ENCODE measurements at places on chromosomes 3 and 15.

- DNase-seq, result no peak
Measured at GRCh38 chr3:121852256-121852655, 17.2 kb downstream of the EAF2 start.

GRCh38 chr15:55897560-55898336 lies 95.7 kb downstream of the NEDD4 start:
- DNase-seq, result no peak

DNA sequence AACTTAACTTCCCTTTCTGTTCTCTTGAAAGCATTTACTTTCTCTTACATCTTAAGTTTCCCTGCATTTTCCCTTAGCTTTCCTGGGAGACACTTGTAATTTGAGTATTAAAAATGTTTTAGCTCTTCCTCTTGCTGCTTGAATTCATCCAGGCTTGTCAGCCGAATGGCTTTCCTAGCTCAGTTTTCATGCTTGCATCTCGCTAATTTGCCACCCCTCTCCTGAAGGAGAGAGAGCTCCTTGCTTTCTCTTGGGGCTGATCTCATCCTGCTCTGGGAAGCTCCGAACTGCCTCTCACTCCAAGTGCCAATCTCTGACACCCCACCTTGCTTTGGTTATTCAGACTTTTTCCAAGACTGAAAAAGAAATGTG lies 374.6 kb upstream of the TBL1XR1 start:
- DNase-seq, result no peak

DNA sequence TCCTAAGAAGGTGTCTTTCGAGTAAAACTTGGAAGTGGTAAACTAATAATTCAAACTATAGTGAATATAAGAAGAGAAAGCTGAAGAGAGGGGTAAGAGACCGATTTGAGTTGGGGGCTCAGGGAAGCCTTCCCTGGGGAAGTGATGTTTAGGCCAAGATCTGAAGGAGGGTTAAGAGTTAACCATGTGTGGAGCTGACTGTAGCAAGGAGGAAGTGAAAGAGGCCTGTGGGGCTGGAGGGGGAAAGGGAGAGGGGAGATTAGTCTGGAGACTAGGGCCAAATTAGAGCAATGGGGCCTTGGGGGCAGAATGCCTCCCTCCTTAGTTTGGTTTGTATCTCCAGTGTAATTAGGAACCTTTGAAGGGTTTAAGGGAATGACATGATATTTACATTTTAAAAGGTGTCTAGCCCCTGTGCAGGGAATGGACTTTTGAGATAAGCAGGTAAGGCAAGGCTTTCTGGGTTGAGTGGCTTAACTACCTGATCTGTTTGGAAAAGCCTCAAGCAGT lies 2.2 kb downstream of the ZNF592 start:
- no peak for DNase-seq

GRCh38 chr3:13768453-13768852 lies 111.4 kb downstream of the WNT7A start:
- DNase-seq, result no peak

GRCh38 chr3:10281951-10282350 lies 10.8 kb downstream of the GHRL start:
- DNase-seq, result no peak

DNA sequence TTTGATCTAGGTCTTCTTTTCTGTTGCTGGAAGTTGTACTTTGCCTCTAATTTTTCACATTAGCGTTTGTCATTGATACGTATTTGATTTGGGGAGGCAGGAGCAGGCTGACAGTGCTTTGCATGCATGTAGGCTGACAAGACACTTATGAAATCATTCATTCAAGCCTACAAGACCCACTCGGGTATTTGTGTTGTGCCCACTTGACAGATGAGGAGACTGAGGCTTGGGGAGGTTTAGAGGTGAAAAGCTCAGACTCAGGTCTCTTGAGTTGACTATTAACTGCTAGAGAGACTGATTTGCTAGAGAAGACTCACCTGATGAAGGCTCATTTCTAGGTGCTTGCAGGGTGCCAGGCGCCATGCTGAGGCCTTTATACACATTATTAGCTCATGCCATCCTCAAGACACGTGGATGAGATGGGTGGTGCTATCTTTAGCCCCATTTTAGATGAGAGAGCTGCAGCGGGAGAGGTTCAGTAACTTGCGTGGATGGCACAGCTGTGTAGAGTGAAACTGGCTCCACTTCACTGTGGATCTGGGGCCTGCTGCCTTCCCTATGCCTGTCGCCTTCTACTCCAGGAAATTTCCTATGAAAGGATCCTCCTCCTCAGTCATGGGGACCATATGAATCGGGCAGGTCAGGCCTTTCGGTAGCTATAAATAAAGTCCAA lies 192.7 kb downstream of the ITPR1 start:
- no peak for DNase-seq

GRCh38 chr3:33355611-33356010 lies 78.4 kb downstream of the FBXL2 start:
- DNase-seq, result no peak

GRCh38 chr3:20080956-20081554 lies 40.8 kb downstream of the KAT2B start:
- DNase-seq, result no peak

- no peak for DNase-seq
Measured at GRCh38 chr15:63573533-63573932, 23.7 kb upstream of the FBXL22 start.

- DNase-seq, result no peak
Measured at GRCh38 chr3:177787279-177788041, 590.2 kb upstream of the TBL1XR1 start.

GRCh38 chr3:151346292-151346691 lies 16.9 kb upstream of the P2RY13 start:
- no peak for DNase-seq

GRCh38 chr3:35946121-35946853 lies 307.0 kb downstream of the ARPP21 start:
- DNase-seq, result no peak

DNA sequence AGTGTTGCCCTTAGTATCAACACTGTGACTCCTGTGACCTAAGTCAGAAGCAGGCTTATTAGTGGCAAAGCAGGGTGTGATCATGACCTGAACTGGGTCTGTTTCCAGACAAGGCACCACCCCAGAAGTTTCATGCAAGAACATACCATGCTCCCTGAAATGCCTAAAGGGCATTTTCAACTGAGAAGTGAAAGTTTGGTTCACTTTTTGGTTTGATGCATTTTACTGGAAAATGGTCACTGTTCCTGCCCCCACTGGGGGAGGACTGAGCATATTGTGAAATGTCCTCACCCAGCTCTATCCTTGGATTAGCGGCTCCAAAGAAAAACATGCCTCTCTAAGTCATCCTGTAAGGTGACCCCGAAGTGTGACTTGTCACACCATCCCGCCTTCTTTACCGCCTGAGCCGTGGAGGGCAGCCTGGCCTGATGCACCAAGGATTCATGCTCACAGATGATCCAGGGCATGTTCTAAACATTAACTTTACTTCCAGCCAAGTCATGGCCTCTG lies 3.1 kb upstream of the FAM240A start:
- no peak for DNase-seq

- DNase-seq, result no peak
Measured at GRCh38 chr15:28933710-28934445, 48.1 kb downstream of the APBA2 start.

DNA sequence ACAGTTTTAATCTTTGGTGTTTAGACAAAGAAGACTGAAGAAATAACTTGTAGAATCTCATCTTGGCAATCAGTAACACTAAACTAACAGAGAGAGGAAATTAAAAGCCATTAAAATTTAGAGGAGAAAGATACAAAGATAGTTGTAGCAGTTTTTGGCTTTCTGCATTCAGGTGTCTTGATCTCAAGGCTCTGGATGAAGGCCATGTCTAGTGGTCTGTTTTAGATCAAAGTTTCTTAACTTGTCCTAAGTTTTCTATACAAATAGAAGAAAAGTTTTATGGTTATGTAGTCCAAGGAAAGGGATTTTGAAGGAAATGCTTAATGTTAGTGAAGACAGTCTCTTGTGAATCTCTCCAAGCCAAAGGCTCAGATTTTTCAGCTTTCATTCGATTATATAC lies 222.9 kb downstream of the BCHE start:
- DNase-seq, result no peak

DNA sequence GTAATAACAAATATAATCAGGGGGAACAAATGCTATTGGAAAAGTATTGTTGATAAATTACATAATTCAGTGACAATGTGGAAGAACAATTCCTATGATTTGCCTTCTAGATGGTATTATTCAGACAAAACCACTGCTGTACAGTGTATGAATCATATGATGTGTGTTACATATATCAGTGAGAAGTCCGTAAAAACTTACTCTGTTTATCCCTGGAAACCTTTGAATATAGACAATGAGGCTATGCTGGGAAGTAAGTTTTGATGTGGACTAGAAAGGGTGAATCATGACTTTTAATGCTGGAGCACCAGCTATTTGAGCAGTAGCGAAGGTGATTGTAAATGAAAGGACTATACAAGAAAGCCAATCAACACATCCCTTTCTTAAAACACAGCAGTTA lies 17.9 kb downstream of the C3orf38 start:
- DNase-seq, result no peak

- DNase-seq, result no peak
Measured at GRCh38 chr3:112002096-112002971, 3.6 kb downstream of the TAGLN3 start.

- no peak for DNase-seq
Measured at GRCh38 chr15:42139596-42139995, 16.8 kb downstream of the PLA2G4F start.

- DNase-seq, result peak; percentile 50
Measured at GRCh38 chr15:98900356-98900755, 107.2 kb downstream of the PGPEP1L start.

GRCh38 chr3:141952611-141953010 lies 76.2 kb downstream of the ATP1B3 start:
- DNase-seq, result no peak

DNA sequence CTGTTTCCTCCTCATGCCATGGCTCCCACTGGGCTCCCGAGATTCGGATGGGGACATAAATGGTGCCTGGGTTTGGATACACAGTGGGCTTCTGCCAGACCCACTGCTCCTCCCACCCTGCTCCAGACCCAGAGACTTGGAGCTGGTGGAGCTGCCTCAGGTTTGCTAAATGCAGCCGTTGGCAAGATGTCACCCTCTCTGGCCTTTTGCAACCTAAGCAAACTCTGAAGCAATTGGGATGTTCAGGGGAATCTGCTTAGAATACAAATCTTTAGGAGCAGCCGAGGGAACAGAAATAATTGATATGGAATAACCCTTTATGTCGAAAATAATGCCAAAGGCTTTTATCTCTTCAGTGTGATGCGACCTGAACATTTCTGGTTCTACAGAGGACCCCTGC lies 33.4 kb downstream of the PRICKLE2 start:
- no peak for DNase-seq

- no peak for DNase-seq
Measured at GRCh38 chr3:151869181-151869580, 4.3 kb upstream of the SUCNR1 start.

- DNase-seq, result no peak
Measured at GRCh38 chr15:45133561-45133920, 3.7 kb downstream of the DUOX1 start.

DNA sequence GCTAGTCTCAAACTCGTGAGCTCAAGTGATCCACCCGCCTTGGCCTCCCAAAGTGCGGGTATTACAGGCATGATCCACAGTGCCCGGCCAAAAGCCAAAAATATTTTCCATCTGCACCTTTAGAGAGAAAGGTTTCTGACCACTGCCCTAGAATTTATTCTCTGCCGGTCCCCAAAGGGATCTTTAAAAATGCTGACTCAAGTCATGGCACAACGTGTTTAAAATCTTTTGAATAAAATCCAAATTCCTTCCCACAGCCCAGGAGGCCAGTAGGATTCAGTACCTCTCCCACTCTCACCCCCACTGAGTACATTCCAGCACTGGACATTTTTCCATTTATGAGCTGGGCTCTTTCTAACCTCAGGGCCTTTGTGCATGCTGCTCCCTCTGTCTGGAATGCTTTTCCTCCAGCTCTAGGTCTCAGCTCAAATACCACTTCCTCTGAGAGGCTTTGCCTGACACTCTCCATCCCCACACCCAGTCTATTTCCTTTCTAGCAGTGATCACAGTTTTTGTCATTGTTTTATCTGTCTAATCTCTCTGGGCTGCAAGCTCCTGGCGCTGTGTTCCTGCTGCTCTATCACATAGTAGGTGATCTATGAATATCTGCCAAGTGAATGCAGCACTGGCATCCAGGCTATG lies 502.9 kb downstream of the SHQ1 start:
- DNase-seq, result peak; percentile 30

DNA sequence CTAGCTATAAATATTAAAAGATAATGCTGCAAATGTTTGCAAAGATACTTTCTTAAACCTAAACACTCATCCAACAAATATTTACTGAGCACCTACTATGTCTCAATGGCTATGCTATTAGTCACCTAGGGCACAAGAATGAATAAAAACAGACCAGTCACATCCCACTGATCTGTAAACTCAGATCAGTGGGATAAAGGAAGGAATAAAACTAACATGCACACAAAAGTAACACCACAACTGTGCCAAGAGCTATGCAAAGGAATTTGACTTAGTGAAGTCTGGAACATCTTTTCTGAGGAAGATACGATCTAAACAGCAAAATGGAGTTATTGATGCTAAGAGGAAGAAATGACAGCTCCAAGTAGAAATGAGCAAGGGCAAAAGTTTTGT lies 56.6 kb downstream of the CBLB start:
- peak; percentile 37 for DNase-seq

GRCh38 chr3:43207628-43208085 lies 78.7 kb upstream of the SNRK start:
- no peak for DNase-seq

DNA sequence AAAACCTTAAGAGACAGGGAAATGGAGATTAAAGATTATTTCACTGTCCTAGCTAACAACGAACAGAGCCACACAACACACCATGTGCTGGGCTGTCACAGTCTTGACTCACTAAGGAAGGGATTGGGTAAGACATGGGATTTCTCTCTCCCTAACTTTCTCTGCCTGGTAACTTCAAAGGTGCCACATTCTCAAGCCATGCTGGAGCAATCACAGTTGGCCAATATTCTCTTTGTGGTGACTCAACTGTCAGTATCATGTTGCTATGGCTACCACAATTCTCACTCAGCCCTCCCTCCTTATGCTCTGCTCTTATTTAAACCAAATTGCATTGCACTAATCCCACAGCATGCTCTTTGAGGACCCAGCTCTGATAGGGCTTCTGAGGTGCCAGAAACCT lies 74.0 kb downstream of the OXNAD1 start:
- DNase-seq, result peak; percentile 98

- no peak for DNase-seq
Measured at GRCh38 chr3:72615776-72616175, 232.5 kb downstream of the SHQ1 start.

- no peak for DNase-seq
Measured at GRCh38 chr15:90869140-90869541, 753 bp downstream of the FURIN start.

GRCh38 chr3:111802163-111802625 lies 56.9 kb upstream of the PHLDB2 start:
- peak; percentile 91 for DNase-seq

DNA sequence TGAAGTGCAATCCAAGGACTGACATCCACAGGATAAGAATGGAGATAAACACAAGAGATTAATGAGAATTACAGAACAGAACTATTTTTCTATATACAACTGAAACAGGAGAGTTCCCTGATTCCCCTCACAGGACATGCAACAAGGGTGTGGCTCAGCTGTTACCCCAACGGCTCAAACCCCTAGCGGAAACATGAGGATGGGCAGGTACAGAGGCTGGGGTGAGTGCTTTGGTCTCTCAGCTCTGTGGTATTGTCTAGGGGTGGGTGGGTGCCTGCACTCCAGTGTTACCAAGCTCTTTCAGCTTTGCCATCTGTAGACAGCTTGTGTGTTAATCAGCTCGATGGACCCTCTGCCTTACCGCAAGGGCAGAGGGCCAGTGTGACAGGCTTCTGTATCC lies 17.8 kb upstream of the LRIG1 start:
- no peak for DNase-seq

All from GM04503 (cell line).